Activated T-cell treated with anti-CD3 and anti-CD28 coated beads for 1 hour (primary cell): ENCODE measurements at places on chromosomes 1 and 21.
A peak's percentile ranks its signal among the peaks of the same experiment; 100 is the strongest.

DNA sequence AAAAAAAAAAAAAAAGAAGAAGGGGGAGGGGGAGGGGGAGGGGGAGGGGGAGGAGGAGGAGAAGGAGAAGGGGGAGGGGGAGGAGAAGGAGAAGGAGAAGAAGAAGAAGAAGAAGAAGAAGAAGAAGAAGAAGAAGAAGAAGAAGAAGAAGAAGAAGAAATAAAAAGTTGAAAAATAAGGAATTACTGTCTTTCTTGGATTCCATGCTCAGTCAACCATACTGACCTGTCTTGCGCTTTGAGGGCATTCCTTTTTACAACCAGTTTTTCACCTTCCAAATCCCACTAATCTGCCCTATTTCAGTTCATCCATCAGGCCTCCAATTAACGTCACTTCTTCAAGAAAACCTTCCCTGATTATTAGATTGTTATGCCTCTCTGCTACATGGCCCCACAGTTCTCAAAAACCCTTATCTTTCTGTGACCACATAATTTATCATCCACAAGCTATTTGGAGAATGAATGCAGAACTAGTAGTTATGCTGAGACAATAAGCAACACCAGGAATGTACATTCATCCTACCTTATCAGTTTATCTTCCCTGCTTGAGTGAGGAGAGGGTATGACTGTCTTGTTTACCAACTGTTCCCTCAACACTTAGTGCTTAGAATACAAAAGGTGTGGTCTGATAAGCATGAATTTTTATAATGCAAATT lies 57.5 kb upstream of the GUCA2A start:
- DNase-seq = no peak

- no peak for DNase-seq
Observed at GRCh38 chr1:25990251-25990650, 7.6 kb downstream of the PAFAH2 start.

DNA sequence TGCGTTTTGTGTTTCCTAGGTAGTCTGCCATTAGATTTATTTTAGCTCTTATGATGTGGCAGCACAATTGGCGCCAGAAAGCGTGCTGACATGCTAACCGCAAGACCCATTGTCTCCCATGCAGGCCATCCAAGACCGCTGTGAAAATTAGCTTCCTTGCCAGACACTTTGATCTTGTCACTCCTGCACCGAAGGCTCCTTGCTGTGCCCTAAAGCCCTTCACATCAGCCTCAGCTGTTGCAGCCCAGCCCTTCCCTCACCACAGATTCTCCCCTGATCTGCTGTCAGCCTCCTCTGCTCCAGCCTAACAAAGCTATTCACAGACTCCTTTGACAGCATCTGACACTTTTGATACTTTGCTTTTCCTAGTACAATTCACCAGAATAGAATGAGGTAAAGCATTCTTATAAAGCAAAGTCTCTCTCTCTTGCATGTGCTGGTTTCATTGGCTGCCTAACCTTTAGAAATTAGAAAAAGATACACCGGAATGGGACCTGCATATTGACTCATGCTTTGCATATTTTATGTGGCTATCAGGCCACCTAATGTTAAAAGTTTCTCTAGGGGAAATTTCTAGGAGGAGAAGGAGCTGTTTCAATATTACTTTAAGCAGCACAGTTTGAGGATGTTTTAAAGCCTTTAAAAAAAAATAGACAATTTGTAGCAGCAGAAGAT lies 280.3 kb upstream of the FMN2 start:
- no peak for DNase-seq

DNA sequence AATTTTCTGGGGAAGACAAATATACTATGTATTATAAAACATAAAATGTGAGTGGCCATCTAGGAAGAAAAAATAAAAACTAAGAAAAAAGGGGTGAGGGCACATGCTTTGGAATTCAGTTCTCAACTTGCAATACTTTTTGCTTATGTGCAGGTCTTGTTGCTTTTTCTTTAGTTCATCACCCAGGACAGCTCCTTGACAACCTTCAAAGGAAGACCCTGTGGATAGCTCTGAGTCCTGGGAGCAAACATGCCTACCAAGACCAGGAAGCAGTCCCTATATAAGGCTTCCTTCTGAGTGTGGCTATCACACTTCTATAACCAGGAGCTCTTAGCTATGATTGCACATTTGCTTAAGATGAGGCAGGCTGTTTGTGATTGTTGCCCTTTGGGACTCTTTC lies 78.0 kb downstream of the WDR64 start:
- DNase-seq = no peak

DNA sequence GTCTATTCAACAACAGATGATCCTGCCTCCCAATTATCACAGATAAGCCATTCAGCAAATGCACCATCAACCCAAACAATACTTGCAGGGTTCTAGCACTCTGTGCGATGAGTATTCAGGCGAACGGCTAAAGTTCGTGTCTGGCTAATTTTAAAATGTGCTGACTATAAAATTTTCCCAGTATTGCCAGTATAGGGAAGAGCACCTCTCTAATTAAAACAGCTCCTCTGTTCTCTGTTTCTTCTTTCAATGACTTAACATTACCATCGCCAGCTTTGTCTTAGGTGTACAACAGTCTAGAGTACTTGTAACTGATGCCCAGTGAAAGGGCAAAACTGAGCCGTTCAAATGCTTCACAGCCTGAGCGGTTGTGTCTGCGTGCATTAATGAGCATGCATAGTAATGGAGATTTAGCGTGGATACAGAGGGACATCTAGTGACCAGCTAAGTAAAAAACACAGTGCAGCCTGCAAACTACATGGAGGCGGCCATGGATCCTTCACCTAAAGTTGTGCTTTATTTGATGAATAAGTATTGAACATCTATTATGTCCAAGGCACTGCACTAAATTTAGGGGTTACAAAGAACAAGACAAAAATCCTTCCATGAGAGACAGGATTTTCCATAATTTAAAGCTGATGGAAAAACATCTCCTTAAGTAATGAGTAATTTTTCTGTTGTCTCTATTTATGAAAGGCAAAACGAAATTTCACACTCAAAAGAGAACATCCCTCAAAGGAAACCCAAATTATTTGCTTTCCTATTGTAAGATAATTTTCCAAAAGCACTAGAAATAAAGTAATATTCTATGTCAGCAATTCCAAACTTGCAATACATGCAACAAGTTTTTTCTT lies 120.0 kb downstream of the SETD4 start:
- DNase-seq = no peak

DNA sequence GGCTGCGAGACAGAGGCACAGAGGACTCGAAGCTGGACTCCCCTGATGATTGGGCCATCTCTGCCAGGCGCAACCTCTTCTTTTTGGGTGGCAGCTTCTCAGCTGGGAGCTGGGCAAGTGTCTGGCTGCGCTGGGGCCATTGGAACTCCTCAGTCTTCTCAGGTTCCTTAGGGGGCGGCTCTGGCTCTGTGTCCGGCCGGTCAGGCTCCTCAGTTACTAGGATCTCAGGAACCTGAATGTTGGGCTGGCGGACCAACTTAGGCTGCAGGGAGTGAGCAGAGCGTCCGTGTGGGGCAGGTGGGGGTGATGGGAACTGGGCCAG lies 97.5 kb upstream of the EDN2 start:
- no peak for DNase-seq

GRCh38 chr1:9996624-9997582 lies at the start of gene RBP7:
Gene RBP7 (plus strand): TSS chr1:9997228. CDS start chr1:9997259, 31 bp downstream.
- no peak for DNase-seq

DNA sequence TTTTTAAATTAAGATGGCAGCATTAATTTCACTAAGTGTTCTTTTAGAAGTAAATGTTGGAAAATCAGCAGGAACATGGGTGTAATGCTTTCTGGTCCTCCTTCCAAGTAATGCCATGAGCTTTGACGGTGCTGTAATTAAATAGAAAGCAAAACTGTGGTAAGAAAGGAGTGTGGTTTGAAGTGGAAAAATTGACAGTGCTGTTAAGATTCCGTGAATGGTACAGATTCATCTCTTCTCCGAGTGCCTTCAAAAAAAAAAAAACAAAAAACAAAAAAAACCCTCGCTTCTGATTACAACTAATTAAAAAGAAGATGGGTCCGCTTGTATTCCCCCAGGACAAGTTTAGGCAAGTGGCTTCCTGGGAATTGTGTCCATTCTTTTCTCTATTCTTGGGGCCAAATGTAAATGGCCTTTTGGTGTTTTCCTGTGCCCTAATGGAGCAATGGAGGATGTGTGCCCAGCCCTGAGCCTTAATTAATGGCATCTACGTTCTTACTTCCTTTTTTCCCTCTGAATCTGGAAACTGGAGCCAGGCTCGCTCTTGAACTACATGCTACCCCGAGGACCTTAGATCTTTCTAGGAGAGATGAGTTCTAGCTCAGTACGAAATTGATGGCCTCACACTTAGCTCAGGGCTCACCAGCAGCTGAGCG lies 5.1 kb downstream of the LMO4 start:
- no peak for DNase-seq

- no peak for DNase-seq
Observed at GRCh38 chr1:40594187-40594531, 62.7 kb downstream of the ZNF684 start.

DNA sequence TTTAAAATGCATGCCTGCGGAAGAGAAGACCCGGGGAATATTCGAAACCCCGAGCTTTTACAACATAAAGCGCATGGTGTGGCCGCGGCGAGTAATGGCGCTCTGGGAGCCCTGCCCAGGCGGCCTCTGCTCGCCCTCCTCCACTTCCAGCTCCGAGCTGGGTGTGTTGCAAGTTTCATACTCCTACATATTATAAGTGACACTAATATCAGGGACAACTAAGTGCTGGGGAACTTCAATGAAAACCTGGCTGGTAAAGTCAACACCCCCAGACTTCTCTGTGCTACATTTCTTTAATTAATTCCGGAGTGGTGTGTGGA lies 11.8 kb downstream of the SIM2 start:
- DNase-seq = no peak

DNA sequence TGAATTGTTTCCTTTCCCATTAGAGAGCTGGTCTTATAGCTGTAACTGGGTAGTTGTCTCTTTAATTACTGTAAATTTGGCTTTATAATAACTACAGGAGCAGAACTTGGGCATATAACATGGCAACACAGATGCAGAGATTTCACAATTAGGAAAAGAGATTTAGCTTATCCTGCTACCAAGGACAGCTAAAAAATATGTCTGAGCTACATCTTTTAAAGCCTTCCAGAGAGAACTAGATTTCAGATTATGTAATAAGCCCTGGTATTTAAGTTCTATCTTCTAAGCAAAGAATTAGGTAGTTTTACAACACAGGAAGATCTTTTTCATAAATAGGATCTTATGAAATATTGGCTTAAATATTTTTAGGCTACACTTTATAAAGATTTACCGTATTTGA lies 313.8 kb downstream of the S1PR1 start:
- no peak for DNase-seq

DNA sequence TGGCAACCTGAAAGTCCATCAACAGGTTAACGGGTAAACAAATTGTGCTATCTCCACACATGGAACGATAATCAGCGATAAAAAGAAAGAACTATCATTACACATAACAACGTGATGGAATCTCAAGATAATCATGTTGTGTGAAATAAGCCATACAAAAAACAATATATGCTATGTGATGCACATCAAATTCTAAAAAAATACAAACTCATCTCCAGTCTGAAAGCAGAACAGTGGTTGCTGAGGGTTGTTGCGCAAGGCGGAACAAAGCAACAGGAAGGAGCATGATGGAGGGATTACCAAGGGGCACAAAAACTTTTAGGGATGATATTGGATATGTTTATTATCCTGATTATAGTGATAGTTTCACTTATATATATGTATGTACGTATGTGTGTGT lies 324.8 kb downstream of the VAV3 start:
- no peak for DNase-seq

GRCh38 chr1:109776911-109777310 lies 13.2 kb upstream of the EPS8L3 start:
- peak; percentile 73 for DNase-seq

GRCh38 chr1:87204921-87205320 lies 123.8 kb upstream of the LMO4 start:
- DNase-seq = no peak

GRCh38 chr1:112762541-112763500 lies 47.7 kb upstream of the PPM1J start:
- no peak for DNase-seq

DNA sequence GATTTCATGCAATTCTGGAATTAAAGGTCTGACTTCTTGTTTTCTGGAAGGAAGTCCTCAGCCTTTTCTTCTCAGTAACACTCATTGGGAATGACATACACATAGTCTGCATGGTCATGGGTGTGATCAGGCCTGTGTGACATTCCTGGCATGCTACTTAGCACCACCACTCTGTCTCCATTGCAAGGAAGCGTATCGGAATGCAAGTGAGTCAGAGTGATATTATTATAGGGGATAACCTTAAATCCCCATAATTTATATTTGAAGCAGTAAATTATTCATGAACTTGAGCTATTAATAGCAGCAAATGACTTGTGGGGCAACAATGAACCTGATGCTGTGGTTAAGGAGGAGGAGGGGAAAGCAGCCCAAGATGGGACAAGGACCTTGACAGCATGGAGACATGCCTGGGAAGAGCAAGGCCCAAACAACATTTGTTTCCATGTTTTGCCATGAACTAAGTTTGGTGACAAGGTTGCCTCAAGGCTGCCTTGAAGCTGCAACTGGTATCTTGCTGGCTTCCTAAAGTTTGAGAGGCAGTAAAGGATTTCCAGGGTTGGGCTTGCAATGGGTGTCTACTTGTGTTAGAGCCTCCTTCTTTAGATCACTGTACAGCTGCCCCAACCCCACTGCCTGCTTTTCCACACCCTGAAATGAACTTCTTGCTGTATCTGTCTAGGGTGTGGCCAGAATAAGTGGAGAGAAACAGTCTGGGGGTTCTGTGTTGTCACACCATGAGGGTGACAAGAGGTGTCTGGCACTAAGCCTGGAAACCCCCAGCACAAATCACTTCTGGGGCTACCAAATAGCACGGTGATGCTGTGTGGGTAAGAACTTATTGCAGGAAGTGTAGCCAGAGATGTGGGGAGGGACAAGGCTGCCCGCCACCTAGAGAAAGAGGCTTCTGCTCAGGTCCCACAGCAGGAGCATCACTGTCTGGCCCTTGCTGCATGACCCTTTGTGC lies 4.6 kb downstream of the MAB21L3 start:
- DNase-seq = no peak

- no peak for DNase-seq
Observed at GRCh38 chr1:91768786-91769725, 116.9 kb downstream of the TGFBR3 start.

- DNase-seq = no peak
Observed at GRCh38 chr1:85328713-85329397, 52.4 kb upstream of the BCL10 start.

GRCh38 chr1:207918581-207918980 lies 7.7 kb upstream of the CD34 start:
- no peak for DNase-seq

GRCh38 chr1:110676970-110677369 lies 2.2 kb upstream of the KCNA3 start:
- DNase-seq = no peak

GRCh38 chr1:8283058-8283884 lies 34.6 kb upstream of the SLC45A1 start:
- DNase-seq = no peak
